ENCODE measurements at places on chromosomes 12 and 14.

DNA sequence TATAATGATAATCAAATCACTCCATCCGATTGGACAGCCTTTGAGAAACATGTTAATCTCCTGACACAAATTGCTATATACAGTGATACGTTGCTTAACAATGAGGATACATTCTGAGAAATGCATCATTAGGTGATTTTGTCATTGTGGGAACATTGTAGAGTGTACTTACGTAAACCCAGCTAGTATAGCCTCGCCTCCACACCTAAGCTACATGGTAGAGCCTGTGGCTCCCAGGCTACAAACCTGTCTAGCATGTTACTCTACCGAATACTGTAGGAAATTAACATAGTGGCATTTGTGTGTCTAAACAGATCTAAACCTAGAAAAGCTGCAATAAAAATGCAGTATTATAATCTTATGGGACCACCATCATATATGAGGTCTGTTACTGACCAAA lies 128.6 kb upstream of the PWP1 start:
- DNase-seq, result no peak

DNA sequence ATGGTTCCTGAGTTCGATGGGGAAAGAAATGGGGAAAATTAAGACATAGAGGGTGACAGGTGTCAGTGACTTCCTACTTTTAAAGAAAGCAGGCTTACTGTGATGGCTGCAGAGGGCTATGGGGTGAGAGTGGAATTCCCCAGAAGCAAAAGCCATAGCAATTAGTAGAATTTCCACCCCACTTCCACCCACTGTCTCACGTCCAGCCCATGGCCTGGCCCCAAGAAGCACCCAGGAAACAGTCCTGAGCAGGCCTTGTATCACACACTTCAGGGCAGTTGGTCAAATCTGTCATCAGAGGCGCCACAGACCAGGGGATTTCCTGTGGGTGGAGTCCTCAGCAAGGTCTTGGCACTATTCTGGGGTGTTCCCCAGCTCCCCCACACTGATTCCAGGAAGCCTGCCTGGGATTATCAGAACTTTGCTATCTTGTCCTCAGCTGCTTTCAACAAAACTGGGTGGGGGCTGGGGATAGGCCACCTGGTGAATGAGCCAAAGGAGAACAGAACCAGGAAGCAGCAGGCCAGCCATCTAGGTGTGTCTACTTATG lies 120.1 kb upstream of the CCND2 start:
- peak; percentile 87 for DNase-seq

DNA sequence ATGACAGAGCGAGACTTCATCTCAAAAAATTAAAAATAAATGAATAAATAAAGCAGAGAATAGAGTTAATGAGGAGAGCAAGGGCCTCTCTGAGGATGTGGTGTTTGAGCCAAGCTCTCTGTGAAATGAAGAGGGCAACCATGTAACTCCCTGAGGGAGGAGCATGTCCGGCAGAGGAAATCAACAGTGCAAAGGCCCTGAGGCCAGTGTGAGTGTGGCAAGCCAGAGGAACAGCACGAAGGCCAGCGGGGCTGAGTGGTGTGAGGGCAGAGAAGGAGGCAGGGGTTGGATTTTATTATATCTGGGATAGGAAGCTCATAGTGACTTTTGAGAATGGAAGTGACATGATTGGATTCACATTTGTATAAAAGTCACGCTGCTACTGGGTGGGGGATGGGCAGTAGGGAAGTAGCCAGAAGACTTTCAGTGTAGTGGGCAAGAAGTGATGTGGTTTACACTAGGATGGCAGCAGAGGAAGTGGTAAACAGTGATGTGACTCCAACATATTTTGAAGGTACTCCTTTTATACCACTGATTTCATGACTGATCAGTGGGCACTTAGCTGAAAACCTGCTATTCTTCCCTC lies 10.3 kb upstream of the LRP1-AS start:
- no peak for DNase-seq

GRCh38 chr14:33404964-33405574 lies 466.4 kb downstream of the NPAS3 start:
- DNase-seq, result no peak

GRCh38 chr12:3305464-3305863 lies 185.5 kb upstream of the PRMT8 start:
- no peak for DNase-seq

DNA sequence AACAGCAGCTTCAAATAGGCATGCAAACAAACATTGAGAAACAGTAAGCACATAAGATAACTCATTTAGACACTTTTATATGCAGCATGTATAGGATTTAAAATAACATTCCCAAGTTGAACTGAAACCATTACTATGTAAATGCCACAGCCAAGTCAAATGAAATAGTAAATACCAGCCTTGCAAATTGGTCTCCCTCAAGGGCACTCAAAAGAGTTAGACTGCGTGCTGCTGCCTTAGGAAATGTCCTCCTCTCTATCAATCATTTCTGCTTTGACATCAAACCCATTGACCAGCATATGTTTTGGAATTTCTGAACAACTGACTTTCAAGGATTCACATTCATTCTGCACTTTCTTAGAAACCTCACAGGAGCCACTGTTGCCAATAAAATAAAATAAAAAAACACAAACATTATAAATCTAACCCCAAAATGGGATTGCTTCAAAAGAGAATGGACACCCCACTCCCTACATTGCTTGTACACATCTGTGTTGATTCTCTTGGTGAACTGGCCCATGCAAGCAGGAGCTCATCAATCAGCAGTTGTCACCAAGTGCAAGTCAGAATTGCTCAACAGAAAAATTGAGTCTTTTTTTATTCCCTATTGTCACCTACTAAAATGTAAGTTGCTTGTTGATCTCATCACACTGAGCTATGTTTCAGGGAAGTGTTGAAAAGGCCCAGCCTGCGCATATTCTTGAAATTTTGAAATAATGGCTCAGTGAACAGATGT lies 256.2 kb downstream of the DAD1 start:
- DNase-seq, result no peak

- DNase-seq, result no peak
Observed at GRCh38 chr14:93281937-93282336, 50.9 kb downstream of the BTBD7 start.

- no peak for DNase-seq
Observed at GRCh38 chr14:38547961-38548490, 292.1 kb upstream of the CLEC14A start.

- DNase-seq, result no peak
Observed at GRCh38 chr14:104109731-104110361, 24.3 kb downstream of the ASPG start.

- DNase-seq, result no peak
Observed at GRCh38 chr12:32089156-32089555, 17.5 kb upstream of the BICD1 start.

- DNase-seq, result no peak
Observed at GRCh38 chr14:74948228-74949175, 6.9 kb downstream of the PGF start.

DNA sequence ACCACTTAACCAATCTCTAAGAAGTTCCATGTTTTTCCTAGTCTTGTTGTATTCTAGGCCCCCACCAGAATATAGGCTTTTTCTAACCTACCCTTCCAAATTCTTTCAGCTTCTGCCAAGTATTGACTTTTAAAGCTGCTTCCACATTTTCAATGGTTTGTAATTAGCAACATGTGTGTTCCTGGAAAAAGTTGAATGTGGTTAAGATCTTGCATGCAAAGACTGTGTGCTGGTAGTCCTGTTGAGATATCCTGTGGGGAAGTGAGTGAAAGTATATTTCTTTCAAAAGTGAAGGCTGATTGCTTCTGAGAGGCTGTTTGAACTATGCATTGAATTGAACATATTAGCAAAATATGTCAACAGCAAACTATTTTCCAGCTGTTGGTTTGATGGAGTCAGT lies 646 bp upstream of the OR6C4 start:
- DNase-seq, result no peak

GRCh38 chr14:49586673-49587460 lies 687 bp upstream of the RPS29 start:
- no peak for DNase-seq

DNA sequence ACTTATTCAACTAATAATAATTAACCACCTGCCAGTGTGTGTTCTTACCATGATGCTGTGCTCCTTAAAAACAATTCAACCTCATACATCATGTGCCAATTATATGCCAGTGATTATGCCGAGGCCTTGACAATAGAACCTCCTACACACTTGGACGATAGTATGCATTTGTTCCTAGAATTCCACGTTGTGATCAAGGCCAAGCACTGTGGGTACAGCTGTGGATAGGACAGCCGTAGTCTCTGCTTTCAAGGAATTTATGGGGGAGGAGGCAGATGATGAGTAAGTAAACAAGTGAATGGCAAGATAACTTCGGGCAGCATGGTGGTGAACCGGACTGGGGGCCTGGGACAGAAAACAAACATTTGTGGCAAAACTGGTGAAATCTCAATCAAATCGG lies 18.0 kb upstream of the MYO1H start:
- DNase-seq, result no peak

GRCh38 chr12:39813776-39814175 lies 194.2 kb upstream of the ABCD2 start:
- DNase-seq, result no peak

GRCh38 chr12:132116709-132117557 lies 27.2 kb downstream of the DDX51 start:
- DNase-seq, result no peak

DNA sequence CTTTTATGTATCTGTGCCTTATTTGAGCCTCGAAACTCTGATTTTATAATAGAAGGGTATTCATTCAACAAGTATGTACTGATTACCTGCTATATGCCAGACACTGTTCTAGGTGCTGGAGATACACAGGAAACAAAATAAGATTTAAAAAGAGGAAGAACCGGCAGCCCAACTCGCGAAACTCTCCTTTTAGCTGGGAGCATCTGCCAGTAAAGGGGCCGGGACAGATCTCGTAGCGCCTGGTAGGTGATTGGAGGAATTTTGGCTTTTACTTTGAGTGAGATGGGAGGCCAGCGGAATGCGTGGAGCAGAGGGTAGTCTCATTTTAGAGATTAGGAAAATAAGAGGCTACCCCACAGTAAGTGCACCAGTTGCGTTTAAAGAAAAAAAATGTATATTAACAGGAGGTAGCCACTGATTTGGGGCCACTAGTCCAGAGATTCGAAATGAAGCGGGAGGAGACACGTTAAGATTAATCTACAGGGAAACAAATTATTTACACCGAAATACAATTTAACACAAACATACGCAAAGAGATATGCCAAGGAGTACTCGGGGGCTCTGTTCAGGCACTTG lies 520 bp upstream of the MON2 start:
- no peak for DNase-seq

DNA sequence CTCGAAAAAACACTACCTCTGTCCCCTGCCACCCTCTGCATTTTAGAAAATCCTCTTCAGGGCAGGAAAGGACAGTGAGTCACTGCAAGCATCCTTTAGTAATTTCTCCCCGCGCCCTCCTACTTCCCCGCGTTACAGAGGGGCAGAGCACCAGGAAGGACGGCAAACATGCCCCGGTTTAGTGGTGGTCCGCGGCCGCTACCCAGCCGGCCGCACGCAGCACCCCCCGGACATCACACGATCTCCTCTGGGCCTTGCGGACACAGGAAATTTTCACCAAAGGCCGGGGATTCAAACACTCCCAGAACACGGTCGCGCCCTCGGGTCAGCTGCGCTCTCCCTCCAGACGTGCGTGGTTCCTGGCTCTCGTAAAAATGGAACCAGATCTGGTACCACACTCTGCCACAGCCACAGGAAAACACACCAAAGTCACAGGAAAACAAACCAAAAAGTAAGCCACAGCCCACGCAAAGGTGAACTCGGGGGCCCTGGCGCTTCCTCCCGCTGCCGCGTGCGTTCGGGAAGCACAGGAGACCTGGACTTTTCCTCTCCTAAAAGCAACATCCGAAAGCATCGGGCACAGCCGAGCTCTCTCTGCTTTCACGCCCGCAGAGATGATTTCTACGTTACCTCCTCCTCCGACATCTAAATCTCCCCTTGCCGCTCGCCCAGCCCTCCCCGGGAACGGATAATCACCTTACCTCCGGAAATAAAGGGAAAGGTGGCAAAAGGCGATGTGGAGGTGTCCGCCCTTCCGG lies 839 bp downstream of the SLC38A1 start:
- DNase-seq, result no peak

DNA sequence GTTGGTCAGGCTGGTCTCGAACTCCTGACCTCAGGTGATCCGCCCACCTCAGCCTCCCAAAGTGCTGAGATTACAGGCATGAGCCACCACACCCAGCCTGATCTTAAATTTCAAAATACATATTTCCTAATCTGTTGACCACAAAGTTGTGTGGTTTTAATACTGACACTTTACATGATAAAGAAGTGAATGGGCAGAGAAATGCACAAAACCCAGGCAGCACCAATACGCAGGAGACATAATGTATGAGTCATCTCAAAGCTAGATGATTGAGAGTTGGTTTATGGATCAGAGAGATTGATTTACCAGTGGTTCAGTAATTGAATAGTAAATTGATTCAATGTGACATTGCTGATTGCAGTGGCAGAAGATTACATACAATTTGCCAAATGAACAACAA lies 19.2 kb upstream of the PPP2R5E start:
- DNase-seq, result no peak

DNA sequence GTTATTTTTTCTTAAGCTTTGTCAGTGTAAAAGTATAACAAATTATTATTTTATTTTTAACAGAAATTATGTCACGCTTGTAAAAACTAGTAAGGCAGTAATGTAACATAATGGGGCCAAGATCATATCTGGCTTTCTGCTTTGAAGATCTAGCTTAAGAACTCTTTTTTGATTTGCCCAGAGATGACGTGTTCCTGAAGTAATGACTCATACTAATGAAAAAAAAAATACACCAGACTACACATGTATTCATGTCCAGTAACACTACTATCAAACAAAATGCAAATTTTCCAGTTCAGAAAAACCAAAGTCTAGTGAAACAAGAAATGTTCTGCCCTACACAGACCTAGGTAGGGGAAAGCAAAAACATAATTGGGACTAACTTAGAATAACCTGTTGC lies 432.2 kb upstream of the ATXN7L3B start:
- DNase-seq, result no peak

DNA sequence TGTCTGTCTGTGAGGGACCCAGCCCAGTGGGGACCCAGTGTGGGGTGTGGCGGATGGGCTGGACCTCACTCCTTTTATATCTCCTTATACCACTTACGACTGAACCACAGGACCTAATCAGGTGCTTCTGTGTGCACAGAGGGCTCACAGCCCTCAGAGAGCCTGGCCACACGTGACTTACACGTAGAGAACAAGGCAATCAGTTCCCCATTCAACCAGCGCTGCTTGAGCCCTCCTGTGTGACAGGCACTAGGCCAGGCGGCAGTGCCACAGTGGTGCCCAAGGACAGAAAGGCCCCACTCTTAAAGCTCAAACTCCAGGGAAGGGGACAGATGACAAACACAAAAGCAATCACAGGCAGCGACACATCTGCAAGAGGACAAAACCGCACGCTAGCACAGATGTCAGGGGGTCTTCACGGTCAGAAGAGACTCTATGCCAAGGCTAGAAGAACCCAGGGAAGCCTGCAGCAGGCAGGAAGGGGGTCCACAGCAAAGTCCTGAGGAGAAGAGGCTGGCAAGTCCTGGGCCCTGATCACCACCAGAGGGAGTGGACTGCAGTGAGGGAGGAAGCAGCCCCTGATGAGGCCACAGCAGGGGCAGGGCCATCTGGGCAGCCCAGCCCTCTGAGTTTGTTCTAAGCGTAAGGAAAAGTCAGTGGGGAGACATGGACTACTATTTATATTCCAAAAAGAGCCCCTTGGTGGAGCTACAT lies 39.3 kb downstream of the SETD3 start:
- DNase-seq, result no peak
